ENCODE measurements at places on chromosomes 16 and 17.

DNA sequence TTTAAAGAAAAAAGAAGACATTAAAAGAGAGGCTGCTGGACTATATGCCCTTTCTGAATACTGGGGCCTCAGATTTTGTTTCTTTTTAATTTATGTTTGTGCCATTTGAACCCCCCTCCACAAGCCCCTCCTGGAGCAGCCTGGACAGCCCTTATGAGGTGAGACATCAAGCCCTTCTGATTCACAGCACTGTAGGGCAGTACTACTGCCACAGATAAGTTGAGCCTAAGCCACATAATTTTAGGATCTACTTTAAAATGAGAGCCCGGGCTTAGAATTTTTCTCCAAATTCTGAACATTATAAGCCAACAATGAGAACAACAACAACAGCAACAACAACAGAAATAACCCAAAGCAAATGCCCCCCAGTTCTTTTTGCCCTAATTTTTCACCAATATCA is 256.9 kb upstream of the SALL1 start:
- H3K4me3 ChIP-seq: no peak overlapping the region
- DNase-seq: no peak
- H3K27ac ChIP-seq: no peak overlapping the region
- H3K27me3 ChIP-seq: no peaks in the 10 kb centered on the region

- peaks cover 59% of the 10 kb centered on the region for H3K4me1 ChIP-seq
- no peak overlapping the region for H3K27ac ChIP-seq
- DNase-seq: no peak
- peaks cover 51% of the 10 kb centered on the region for H3K36me3 ChIP-seq
- H3K4me3 ChIP-seq: no peak overlapping the region
These were observed 12.3 kb downstream of the CACNG4 start for GRCh38 chr17:66976781-66977201.

- no peak overlapping the region for H3K4me3 ChIP-seq
- no peak for DNase-seq
- H3K27ac ChIP-seq: no peak overlapping the region
- no peaks in the 10 kb centered on the region for H3K27me3 ChIP-seq
- peaks cover 21% of the 10 kb centered on the region for H3K4me1 ChIP-seq
These were observed 145.8 kb upstream of the CDH5 start for GRCh38 chr16:66220702-66221101.

DNA sequence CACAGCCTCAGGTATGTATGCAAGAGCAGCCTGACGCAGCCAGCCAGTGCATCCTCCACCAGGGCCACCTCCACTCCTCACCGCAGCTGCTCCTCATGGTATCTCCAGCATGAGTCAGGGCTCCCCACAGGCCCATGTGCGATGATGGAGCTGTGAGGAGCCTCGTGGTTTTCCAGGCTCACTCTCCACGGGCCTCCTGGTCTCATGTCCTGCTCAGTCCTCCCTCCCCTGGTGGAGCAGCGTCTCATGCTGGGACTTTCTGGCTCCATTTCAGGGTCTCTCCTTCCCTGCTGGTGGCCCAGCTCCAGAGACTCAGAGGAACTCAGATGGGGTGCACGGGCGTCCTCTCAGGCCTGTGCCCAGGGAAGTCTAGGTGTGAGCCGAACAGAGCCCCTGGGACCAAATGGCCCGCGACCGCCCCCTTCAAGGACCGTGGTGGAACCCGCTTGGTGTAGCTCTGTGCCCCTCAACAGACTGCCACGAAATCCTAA is 70.4 kb downstream of the METRNL start:
- peaks cover 4% of the 10 kb centered on the region for H3K36me3 ChIP-seq
- no peak for DNase-seq

GRCh38 chr17:39861235-39861634 is 2.9 kb downstream of the IKZF3 start:
- no peaks in the 10 kb centered on the region for H3K36me3 ChIP-seq
- DNase-seq: no peak
- H3K4me3 ChIP-seq: no peak overlapping the region
- peaks cover 3% of the 10 kb centered on the region for H3K4me1 ChIP-seq
- H3K27ac ChIP-seq: no peak overlapping the region

GRCh38 chr17:55168958-55169687 is 95.6 kb upstream of the HLF start:
- DNase-seq: no peak
- no peaks in the 10 kb centered on the region for H3K4me1 ChIP-seq
- no peak overlapping the region for H3K27ac ChIP-seq
- no peaks in the 10 kb centered on the region for H3K27me3 ChIP-seq

GRCh38 chr16:55706739-55707384 is 51.1 kb downstream of the SLC6A2 start:
- peaks cover 3% of the 10 kb centered on the region for H3K4me1 ChIP-seq
- no peaks in the 10 kb centered on the region for H3K36me3 ChIP-seq
- H3K27me3 ChIP-seq: no peaks in the 10 kb centered on the region
- DNase-seq: no peak
- no peak overlapping the region for H3K4me3 ChIP-seq

- no peaks in the 10 kb centered on the region for H3K36me3 ChIP-seq
- no peak for DNase-seq
- H3K27me3 ChIP-seq: no peaks in the 10 kb centered on the region
- H3K4me3 ChIP-seq: peak overlapping the region; percentile 9
- H3K27ac ChIP-seq: no peak overlapping the region
- peaks cover 5% of the 10 kb centered on the region for H3K4me1 ChIP-seq
These were observed 17.9 kb downstream of the TBC1D28 start for GRCh38 chr17:18626152-18626870.

- H3K36me3 ChIP-seq: peaks cover 100% of the 10 kb centered on the region
- no peak overlapping the region for H3K4me3 ChIP-seq
- DNase-seq: no peak
- peaks cover 3% of the 10 kb centered on the region for H3K4me1 ChIP-seq
- H3K27ac ChIP-seq: no peak overlapping the region
These were observed 23.0 kb downstream of the KATNB1 start for GRCh38 chr16:57758331-57759117.

DNA sequence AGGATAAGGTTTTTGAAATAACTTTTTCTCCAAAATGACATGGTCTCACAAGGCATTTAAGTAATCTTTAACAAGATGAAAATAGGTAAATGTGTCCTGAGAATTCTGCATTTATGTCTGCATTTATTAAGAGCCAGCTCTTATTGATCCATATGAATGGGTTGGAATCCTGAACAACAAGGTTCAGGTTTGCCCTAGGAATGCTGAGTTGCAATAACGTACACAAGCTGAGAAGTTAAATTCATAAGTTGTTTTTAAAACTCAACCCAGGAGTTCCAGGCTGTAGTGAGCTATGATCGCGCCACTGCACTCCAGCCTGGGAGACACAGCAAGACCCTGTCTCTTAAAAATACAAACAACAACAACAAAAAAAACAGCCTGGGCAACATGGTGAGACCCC is 28.1 kb downstream of the GLG1 start:
- H3K27ac ChIP-seq: no peak overlapping the region
- DNase-seq: no peak

DNA sequence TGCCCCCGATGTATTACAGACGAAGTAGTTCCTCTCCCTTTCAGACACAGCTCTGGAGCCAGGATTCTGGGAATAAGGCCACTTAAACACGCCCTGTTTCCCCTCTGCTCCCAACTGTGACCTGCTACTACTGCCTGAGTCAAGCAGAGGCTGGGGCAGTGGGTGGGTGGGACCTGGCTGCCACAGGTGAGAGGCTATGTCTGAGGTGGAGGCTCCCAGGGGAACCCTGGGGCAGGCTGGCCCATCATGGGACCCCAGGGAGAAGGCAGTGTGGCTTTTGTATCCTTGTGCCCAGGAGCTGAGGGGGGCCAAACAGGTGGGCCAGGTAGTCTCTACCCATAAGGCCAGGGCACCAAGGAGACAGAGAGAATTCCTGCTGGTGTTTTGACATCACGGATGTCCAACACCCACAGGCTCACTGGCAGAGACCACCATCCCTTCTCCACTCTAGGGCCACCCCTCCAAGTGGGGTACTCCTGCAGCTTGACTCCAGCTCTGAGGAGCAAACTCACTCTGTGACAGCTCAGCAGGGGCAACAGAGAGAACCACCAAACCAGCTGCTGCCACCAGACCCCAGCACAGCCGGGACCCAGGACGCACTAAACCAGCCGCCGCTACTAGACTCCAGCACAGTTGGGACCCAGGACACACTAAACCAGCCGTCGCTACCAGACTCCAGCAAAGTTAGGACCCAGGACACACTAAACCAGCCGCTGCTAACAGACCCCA is 105.3 kb upstream of the SMURF2 start:
- H3K36me3 ChIP-seq: peaks cover 3% of the 10 kb centered on the region
- no peak for DNase-seq
- H3K27me3 ChIP-seq: no peaks in the 10 kb centered on the region
- H3K4me1 ChIP-seq: no peaks in the 10 kb centered on the region
- no peak overlapping the region for H3K27ac ChIP-seq

DNA sequence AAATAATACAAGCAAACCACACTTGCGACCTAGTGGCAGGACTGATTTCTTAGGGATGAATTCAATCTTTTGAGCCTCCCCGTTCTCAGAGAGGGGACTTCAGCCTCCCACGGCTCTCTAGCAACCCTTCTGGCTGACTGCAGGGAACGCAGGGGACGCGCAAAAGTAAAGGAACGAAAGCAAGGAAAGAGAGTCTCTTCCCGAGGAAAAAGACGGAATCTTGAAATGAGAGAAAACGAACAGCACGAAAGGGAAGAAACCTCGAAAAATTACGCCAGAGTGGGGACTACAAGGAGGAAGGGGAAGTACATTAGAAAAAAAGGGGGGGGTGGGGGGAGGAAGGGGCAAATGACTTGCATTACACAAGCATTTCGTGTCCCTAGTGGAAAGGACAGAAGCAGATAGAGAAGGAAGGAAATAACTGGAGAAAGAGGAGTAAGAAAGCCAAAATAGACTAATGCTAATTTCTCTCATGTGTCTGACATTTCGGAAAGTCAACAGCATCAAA is 1.2 kb downstream of the GRB2 start:
- peaks cover 9% of the 10 kb centered on the region for H3K4me1 ChIP-seq
- peak overlapping the region; percentile 97 for H3K4me3 ChIP-seq

- no peak overlapping the region for H3K27ac ChIP-seq
- H3K4me3 ChIP-seq: no peak overlapping the region
- H3K27me3 ChIP-seq: no peaks in the 10 kb centered on the region
- peaks cover 15% of the 10 kb centered on the region for H3K4me1 ChIP-seq
These were observed 27.8 kb upstream of the RHOT1 start for GRCh38 chr17:32114536-32114935.

GRCh38 chr17:4174556-4174955 is 31.6 kb downstream of the CYB5D2 start:
- H3K4me3 ChIP-seq: no peak overlapping the region
- H3K4me1 ChIP-seq: no peaks in the 10 kb centered on the region
- DNase-seq: no peak
- no peak overlapping the region for H3K27ac ChIP-seq

DNA sequence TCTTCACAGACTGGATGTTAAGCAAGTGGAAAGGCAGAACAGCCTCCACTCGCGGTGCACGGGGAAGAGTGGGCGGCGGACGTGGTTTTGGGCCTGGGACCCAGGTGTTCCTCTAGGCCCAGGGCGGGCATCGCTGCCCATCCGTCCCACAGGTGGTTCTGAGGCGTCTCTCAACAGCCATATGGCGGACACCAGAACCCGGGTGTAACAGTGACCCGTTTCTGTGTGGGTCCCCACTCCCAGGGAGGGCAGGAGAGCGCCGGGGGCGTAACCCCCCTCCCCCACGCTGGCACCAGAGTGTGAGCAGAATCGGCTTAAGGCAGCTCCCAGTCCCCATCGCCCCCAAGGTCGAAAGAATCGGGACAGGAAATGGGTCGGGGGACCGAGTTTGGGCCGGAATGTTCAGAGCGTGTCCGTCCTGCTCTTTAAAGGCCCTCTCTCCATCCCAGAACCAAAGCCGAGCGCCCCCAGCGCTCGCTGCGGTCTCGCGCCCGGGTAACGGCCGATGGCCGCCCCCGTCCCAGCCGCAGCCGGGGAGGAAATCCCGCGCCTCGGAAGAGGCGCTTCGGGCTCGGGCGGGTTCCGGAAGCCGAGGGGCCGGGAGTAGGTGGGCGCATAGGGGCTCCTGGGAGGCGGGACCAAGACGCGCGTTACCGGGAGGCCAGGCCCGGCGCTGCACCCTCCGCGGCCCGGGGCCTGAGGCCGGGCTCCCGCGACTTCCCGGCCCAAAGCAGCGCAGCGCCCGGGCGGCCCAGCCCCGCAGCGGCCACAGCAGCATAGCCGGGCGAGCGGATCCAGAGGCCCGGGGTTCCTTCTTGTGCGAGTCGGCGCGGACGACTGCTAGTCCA is at the start of gene TK2:
Gene TK2, minus strand, starts transcription at position 839 of the 848 bp plus-strand sequence. Its CDS starts 61 bp downstream, at position 778.
- DNase-seq: peak; percentile 91
- no peaks in the 10 kb centered on the region for H3K27me3 ChIP-seq
- peak within 1 kb of the TSS; percentile 95 for H3K27ac ChIP-seq
- peaks cover 45% of the 10 kb centered on the region for H3K4me1 ChIP-seq

GRCh38 chr17:58829172-58829637 is 73.6 kb downstream of the PPM1E start:
- DNase-seq: no peak
- no peak overlapping the region for H3K27ac ChIP-seq
- H3K27me3 ChIP-seq: no peaks in the 10 kb centered on the region
- H3K36me3 ChIP-seq: no peaks in the 10 kb centered on the region
